ENCODE measurements at places on chromosomes 6 and 20. TPM values are rescaled to one million over a fixed set of nuclear protein-coding genes. Genes with fewer than 3 reads are reported as not detected.
A peak's percentile ranks its signal among the peaks of the same experiment; 100 is the strongest.

DNA sequence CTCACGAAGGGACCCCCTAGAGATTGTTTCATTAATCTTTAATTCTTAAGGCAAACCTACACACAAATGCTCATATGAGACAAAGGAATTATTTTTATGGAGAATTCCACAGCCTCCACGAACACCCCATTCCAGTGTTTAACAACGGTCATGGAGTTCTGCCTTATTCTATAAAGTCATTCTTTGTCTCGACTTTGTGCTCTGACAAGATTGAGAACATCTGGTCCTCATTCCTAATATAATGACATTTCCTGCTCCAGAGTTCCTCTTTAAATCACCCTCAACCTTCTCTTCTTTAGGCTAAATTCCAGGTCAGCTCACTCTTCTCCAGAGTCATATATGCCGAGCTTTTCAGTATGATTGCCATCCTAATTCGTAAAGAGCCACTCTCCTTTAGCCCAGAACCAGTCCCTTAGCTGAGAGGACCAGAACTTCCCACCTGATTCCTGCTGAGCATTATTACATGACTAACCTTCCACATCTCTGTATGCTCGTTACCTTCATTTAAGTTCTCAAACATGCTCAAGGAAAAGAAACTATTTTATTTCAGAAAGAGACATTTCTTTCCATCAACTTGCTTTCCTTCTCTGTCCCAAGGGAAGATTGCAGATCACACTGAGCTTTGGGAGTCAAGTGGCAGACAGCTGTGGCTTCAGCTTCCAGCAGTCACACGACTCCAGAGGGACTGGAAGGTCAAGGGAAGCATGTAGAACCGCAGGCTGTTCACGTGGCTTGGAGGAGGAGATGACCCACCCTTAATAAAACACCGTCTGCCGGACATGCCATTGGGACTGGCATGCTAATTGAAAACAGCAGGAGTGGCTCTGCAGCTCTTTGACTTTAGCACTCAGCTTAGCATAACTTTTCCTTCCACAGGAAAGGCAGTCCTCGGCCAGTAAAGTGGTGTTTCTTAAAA, 467.1 kb upstream of the HSF2 start:
- no peak overlapping the region for H3K4me3 ChIP-seq
- no peaks in the 10 kb centered on the region for H3K27me3 ChIP-seq
- H3K27ac ChIP-seq: peak overlapping the region; percentile 54
- no peaks in the 10 kb centered on the region for H3K36me3 ChIP-seq
- DNase-seq: peak; percentile 66

DNA sequence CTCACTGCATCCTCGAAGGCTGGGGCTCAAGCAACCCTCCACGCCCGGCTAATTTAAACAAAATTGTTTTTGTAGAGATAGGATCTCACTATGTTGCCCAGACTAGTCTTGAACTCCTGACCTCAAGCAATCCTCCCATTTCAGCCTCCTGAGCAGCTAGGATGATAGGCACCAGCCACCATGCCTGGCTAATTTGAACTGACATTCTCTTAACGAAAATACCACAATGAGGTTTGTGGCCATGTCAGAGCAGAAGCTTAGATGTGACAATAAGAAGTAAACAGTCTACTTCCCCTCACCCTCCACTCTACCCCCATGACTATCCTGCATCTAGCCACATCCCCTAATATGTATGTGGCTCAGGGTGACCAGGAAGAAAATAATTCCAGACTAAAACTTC, 74.8 kb upstream of the PLCB4 start:
- peaks cover 3% of the 10 kb centered on the region for H3K4me1 ChIP-seq
- no peaks in the 10 kb centered on the region for H3K27me3 ChIP-seq
- no peak for DNase-seq
- H3K4me3 ChIP-seq: no peak overlapping the region
- no peak overlapping the region for H3K27ac ChIP-seq

DNA sequence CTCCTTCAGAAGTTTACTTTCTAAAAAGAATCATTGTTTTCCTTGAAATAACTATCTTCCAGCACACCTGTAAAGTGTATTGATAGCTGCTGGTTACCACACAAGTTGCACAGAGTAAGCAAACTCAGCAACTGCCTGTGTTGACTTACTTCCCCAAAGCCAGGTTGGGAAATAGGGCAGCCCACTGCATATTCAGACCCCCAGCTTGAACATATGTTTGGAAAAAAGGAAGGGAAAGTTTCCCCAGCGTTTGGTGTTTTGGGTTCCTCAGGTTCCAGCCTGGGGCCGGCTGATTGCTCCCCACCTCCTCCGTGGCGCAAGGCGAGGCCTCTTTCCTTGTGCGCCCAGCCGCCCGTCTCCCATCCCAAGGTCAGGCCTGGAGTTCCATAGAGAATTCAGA, 70.1 kb upstream of the QKI start:
- no peak for DNase-seq
- peaks cover 32% of the 10 kb centered on the region for H3K4me1 ChIP-seq
- H3K27me3 ChIP-seq: no peaks in the 10 kb centered on the region
- H3K4me3 ChIP-seq: no peak overlapping the region
- H3K36me3 ChIP-seq: no peaks in the 10 kb centered on the region

Gene FAXC
- total RNA-seq: 0.80 TPM

Gene ZFAND3
- 45.0 TPM for total RNA-seq

Gene TMEM200A
- 0.29 TPM for total RNA-seq

Gene PDE10A
- 0.24 TPM for total RNA-seq

- no peaks in the 10 kb centered on the region for H3K27me3 ChIP-seq
- H3K27ac ChIP-seq: no peak overlapping the region
- DNase-seq: no peak
- H3K36me3 ChIP-seq: no peaks in the 10 kb centered on the region
- no peaks in the 10 kb centered on the region for H3K4me1 ChIP-seq
Measured at GRCh38 chr6:75946146-75946831, 126.2 kb downstream of the IMPG1 start.

DNA sequence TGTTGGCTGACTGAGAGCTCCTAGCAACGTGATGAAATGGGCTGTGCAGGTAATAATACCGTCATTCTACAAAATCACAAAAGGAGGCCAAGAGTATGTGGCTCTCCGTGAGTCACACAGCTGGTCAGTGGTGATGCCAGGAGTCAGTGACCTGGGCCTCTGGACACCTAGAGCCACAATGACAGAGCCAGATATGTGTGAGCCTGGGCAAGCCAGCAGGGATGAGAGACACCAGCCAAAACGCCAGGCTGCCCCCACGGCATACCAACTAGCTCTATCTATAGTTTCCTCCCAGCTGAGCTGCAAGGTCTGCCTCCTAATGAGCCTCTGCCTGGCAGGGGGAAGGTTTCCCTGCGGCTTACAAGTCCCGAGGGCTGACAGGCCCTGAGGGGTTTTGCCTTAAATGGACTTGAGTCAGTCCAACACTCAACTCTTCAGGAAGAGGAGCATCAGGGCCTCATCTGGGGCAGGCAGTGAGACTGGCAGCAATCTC, 70.0 kb downstream of the CPNE5 start:
- no peaks in the 10 kb centered on the region for H3K27me3 ChIP-seq
- H3K4me3 ChIP-seq: no peak overlapping the region
- H3K27ac ChIP-seq: peak overlapping the region; percentile 67
- DNase-seq: peak; percentile 25
- H3K36me3 ChIP-seq: no peaks in the 10 kb centered on the region
- H3K4me1 ChIP-seq: peaks cover 11% of the 10 kb centered on the region

- H3K4me3 ChIP-seq: peak overlapping the region; percentile 63
- H3K27ac ChIP-seq: peak overlapping the region; percentile 82
- H3K27me3 ChIP-seq: no peaks in the 10 kb centered on the region
- H3K4me1 ChIP-seq: peaks cover 56% of the 10 kb centered on the region
Measured at GRCh38 chr20:62805155-62805710, 598 bp downstream of the OGFR start.

DNA sequence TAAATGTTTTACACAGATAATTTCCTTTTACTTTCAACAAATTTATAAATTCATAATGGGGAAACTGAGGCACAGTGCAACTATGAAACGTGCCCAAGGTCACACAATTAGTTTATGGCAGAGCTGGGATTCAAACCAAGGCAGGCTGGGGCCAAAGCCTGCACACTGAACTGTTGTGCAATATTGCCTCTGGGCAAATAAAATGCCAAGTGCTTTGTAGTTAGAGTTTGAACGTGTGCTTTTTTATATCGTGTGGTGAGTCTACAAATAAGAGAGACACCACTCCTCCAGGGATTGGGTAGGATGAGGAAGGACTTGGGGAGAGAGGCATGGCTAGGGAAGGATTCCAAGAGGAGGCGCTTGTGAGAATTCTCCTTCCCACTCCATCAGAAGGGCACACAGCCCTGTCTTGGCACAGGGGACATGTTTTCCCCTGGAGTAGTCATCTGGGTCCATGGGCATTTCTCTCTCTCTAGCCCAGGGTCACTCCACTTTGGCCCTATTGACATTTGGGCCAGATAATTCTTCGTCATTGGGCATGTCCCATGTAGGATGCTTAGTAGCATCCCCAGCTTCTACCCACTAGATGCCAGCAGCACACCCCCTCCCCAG, 2.8 kb upstream of the CDH22 start:
- DNase-seq: no peak
- no peaks in the 10 kb centered on the region for H3K36me3 ChIP-seq
- H3K27me3 ChIP-seq: peaks cover 73% of the 10 kb centered on the region
- no peak overlapping the region for H3K4me3 ChIP-seq

GRCh38 chr6:149112976-149113375, 204.5 kb upstream of the TAB2 start:
- no peak for DNase-seq
- no peaks in the 10 kb centered on the region for H3K4me1 ChIP-seq
- no peak overlapping the region for H3K27ac ChIP-seq
- no peaks in the 10 kb centered on the region for H3K27me3 ChIP-seq

GRCh38 chr6:92174398-92175073, 1244.8 kb downstream of the EPHA7 start:
- H3K4me1 ChIP-seq: no peaks in the 10 kb centered on the region
- DNase-seq: no peak
- no peak overlapping the region for H3K27ac ChIP-seq
- H3K36me3 ChIP-seq: no peaks in the 10 kb centered on the region
- no peak overlapping the region for H3K4me3 ChIP-seq
- no peaks in the 10 kb centered on the region for H3K27me3 ChIP-seq

Gene GGTLC1
- not detected for total RNA-seq

GRCh38 chr6:27809939-27810767, 102.0 kb downstream of the OR2B2 start:
- H3K27ac ChIP-seq: peak overlapping the region; percentile 55
- no peaks in the 10 kb centered on the region for H3K36me3 ChIP-seq
- H3K27me3 ChIP-seq: peaks cover 75% of the 10 kb centered on the region
- DNase-seq: peak; percentile 33
- H3K4me1 ChIP-seq: peaks cover 3% of the 10 kb centered on the region

Gene RAB44
- total RNA-seq: not detected

DNA sequence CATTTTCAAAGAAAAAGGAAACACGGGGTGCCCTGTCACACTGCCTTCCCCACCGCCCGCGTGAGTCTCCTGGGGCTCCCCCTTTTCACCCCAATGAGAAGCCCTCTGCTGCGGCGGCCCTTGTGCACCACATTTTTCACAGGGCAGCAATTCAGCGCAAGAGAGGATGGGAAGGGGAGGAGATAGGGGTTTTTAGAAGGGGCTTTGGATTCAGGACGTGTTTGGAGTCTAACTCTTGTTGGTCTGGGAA, 726 bp upstream of the ARFGEF3 start:
- H3K36me3 ChIP-seq: no peaks in the 10 kb centered on the region
- no peak overlapping the region for H3K27ac ChIP-seq
- H3K27me3 ChIP-seq: peaks cover 44% of the 10 kb centered on the region

DNA sequence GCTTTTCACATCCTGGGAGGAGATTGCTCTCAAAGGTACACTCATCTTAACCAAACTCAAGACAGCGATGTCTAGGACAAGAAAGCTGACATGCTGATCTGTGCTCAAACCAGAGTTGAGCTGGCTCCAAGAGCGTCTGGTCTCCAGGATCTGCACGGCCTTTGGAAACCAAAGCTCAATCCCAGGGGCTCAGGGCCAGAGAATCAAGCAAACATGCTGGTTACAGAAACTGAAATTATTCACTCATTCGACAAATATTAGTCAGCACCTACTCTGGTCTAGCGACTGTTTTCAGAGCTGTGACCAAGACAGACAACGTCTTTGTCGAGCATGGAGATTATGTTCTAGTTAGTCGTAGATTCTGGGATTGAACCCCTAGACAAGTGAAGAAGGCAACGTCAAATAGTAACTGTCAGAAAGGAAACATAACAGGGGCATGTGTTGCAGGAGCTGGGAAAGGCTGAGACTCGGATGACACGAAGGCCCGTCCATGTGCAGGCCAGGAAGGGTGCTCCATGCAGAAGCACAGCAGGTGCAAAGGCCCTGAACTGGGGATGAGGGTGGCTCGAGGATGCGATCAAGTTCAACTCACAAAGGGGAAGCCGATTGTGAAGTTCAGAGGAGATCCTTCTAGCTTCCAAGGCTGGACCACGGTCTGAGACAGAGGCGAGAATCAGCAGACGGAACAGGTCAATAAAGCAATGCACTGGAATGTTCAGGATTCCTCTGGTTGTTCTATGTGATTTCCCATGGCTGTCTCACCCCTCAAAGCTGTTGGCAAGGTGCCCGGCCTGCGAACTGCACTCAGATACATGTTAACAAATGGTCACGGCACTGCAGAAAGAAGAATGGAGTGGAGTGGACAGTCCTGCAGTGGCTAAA, 12.5 kb upstream of the PCK1 start:
- no peak for DNase-seq
- H3K27ac ChIP-seq: no peak overlapping the region

Gene NXT1
- total RNA-seq: 15.4 TPM

GRCh38 chr20:63232235-63233060, 3.3 kb upstream of the BIRC7 start:
- peaks cover 28% of the 10 kb centered on the region for H3K27me3 ChIP-seq
- no peaks in the 10 kb centered on the region for H3K4me1 ChIP-seq
- no peak overlapping the region for H3K4me3 ChIP-seq
- H3K27ac ChIP-seq: no peak overlapping the region
- no peak for DNase-seq
- H3K36me3 ChIP-seq: no peaks in the 10 kb centered on the region

DNA sequence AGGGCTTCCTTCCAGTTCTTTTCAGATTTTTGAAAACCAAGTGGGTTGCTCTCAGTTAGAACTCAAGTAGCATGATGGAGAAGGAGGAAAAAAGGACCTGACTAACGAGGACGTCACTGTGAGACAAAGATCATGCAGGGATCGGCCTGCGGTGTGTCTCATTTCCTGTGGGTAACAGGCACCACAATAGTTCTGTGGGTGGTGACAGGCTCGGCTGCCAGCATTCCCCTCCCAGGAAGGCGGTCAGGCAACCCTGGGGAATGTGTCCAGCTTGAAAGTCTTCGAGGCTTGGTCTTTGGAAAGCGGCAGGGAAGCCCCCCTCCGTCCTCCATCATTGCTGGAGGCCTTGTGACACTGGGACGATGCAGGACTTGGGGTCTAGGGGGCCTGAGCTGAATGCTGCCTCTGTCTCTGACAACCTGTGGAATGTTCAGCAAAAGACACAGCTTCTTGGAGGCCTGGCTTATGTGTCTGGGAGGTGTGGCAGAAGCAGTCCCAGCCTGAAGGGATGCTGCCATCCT, 121.0 kb downstream of the BCAS1 start:
- DNase-seq: no peak
- H3K4me3 ChIP-seq: no peak overlapping the region
- H3K4me1 ChIP-seq: no peaks in the 10 kb centered on the region
- no peak overlapping the region for H3K27ac ChIP-seq

Gene CLDN20
- not detected for total RNA-seq

Measured in gastrocnemius medialis (tissue), 4 donors.